ENCODE measurements at places on chromosomes 5 and 9.

DNA sequence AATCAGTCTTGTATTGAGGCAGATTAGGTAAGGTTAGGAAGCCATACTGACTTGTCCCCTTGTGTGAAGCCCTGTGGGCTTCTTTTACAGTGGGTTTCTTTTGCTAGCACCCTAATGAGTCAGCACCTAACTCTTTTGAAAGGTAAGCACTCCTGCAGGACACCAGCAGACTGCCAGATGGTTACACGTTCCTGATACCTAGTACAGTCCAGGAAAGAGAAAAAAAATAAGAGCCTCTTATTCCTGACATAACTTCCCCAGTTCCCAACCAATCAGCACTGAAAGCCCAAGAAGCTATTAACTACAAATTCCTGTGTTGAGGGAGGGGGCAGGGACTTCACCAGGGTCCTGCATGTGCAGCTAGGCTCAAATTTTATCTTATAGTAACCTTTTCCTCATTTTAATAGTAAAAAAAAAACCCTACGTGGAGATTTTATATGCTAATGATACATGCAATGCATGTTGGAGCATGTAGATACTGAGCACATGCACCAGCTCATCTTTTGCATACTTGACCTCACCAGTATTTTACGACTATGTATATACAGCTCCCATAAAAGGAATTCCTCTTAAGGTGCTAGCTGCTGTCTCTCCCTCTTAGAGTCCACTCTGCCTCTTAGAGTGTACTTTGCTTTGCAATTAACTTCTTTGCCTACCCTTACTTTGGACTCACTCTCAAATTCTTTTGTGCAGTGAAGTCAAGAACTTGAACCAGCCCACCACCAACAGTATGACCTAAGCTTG is 84.7 kb upstream of the RORB start:
- no peak for DNase-seq

GRCh38 chr9:78821126-78821822 is 524.3 kb downstream of the PSAT1 start:
- peak; percentile 7 for DNase-seq

GRCh38 chr9:132042324-132042723 is 37.3 kb downstream of the MED27 start:
- no peak for DNase-seq

DNA sequence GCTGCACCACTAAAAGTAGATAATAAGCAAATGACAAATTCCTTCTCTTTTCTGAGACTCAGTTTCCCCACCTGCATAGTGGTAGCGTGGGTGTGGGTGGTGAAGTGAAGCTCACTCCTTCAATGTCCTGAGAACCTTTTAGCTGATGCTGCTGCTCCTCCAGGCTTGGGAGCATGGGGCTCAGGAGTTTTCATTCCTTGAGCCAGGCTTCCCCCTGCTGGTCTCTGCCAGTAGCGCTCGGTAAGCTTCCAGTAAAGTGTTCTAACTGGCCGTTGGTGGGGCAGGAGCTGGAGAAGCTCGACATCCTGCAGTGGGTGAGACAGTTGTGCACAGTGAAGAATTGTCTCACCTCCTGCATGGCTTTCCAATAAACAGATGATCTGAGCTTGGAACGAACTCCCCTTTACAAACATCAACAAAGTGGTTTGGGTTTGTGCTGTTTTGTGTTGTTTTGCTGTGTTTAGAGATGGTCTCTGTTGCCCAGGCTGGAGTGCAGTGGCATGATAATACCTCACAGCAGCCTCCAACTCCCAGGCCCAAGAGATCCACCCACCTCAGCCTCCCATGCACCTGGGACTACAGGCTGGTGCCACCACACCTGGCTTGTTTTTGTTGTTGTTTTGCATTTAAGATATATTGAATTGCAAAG is 34.6 kb downstream of the SPARC start:
- DNase-seq: peak; percentile 68

- DNase-seq: no peak
Measured at GRCh38 chr9:79215821-79216220, 355.9 kb upstream of the TLE4 start.

- no peak for DNase-seq
Measured at GRCh38 chr9:131312822-131313770, 23.6 kb downstream of the PLPP7 start.

DNA sequence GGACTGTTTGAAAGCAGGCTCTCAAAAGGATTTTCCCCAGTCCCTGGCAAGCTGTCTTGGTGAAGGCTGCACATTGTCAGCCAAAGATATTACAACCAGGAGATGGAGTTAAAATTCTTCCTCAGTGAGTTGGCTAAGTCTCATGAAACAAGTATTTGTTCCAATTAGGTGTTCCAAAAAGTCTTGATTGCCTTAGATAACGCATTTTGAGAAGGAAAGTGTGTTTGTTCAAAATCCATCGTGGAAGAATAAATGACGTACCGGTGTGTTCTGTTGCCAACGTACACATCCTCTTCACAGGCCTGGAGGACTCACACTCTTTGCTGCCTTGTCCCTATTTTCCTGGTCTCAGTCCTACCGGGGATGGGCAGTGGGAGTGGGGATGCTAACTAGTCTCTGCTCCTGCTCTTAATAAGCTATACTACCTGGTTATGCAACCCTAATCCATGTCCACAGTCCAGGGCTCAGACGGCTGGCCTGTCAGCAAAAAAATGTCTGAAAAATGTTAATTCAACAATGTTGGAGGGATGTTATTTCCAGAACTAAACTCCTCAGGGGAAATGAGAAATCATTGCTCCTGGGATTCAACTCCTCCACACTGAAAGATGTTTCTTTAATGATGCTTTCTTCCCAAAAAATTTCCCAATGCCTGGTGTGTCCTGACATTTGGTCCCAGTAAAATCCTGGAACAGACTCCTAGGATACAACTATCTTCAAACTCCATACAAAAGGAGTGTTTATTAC is 175.3 kb upstream of the KLF9 start:
- DNase-seq: no peak

GRCh38 chr5:178564397-178564796 is 25.8 kb downstream of the COL23A1 start:
- no peak for DNase-seq

Measured in AML-193 (cell line).